ENCODE measurements at places on chromosomes 13 and 19.

DNA sequence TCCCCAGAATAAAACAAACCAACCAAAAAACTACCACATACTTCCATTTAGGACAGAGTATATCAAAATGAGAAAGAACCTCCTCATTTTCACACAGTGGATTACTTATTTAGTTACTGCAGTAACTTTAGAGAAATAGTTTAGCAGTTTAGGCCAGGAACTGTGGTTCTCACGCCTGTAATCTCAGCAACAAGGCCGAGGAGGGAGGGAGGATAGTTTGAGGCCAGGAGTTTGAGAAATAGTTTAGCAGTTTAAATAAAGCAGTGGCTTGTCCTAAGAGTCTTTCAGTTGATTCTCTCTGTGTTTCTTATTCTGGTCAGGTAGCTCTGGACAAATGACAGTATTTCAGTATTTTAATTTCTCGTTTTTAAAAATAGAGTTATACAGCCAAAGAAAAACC lies 9.4 kb downstream of the HMGB1 start:
- no peak for DNase-seq

GRCh38 chr13:30908416-30908980 lies 2.4 kb downstream of the MEDAG start:
- DNase-seq = no peak

DNA sequence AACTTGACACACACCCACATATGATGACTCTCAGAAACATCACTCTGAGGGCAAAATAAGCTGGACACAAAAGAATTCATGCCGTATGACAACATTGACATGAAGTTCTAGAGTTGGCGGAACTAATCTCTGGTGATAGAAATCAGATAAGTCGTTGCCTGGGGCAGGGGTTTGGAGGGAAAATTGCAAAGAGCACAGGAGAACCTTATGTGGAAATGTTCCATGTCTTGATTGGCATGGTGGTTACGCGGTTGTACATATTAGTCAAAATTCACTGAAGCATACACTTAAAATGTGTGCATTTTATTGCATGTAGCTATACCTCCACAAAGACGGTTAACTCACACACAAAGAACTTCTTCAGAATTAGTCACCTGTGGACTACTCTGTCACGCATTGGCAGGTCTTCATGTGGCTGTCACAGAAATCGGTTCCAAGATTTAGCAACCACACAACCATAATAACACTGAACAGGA lies 137.8 kb upstream of the GJB6 start:
- no peak for DNase-seq

GRCh38 chr19:34692549-34692948 lies 15.1 kb downstream of the ZNF302 start:
- DNase-seq = no peak

DNA sequence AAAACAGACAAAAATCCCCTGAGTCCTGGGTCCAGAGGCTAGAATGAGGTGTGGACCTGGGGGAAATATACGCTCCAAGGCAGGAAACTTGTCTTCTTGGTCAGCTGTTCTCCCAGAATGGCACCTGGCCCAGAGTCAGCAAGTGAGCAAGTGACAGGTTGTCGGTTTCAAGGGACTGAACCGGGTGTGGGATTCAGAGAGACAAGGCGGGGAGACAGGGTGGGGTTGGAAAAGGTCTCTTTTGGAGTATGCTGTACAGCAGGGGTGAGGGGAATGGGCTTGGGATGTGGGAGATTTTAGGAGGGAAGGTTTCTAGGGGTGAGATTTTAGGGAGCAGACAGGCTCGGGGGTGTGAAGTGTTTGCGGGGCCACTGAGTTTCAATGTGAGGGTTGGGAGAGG lies 83.3 kb downstream of the RYR1 start:
- no peak for DNase-seq
